Activated naive CD8-positive, alpha-beta T cell treated with anti-CD3 and anti-CD28 coated beads, Interleukin-2, amount 50 U/mL, for 24 hours (primary cell): ENCODE measurements at places on chromosomes 4 and X.

DNA sequence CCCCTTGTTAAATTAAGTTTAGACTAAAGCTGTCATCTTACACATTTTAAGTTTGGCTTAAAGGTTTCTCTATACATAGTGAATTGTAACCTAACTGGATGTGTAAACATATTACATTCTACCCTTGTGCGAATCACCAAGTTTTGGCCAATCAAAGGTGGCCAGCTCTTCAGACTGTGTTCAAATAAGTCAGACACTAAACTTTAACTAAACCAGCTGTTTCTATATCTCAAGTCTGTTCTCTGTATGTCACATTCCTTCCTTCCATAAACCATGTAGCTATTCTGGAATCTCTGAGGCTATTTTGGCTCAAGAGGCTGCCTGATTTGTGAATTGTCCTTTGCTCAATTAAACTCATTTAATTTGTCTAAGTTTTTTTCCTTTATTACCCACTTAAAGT lies 6.7 kb downstream of the SULT1B1 start:
- no peaks in the 10 kb centered on the region for H3K36me3 ChIP-seq
- H3K27ac ChIP-seq = no peak overlapping the region
- no peak overlapping the region for H3K4me3 ChIP-seq
- no peak for DNase-seq
- peaks cover 25% of the 10 kb centered on the region for H3K4me1 ChIP-seq

DNA sequence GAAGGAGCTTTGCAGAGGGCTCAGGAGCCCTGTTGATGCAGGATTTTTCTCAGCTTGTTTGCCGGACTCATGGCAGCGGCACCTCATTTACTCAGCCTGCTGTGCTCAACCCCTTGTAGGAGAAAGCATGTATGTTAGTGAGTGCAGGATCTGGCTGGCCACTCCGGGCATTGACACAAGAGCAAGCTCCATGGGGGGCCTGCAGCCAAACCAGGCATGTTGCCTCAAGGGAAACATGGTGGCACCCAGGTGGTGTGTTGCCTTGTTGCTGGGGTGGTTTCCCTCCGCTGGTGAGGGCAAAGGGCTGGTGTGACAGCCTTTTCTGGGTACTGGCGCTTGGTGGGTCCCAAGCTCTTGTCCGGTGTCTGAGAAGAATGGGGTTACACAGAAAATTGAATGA lies 189.3 kb upstream of the ANXA3 start:
- no peaks in the 10 kb centered on the region for H3K4me1 ChIP-seq
- H3K4me3 ChIP-seq = no peak overlapping the region
- no peak overlapping the region for H3K27ac ChIP-seq
- H3K27me3 ChIP-seq = peaks cover 14% of the 10 kb centered on the region

DNA sequence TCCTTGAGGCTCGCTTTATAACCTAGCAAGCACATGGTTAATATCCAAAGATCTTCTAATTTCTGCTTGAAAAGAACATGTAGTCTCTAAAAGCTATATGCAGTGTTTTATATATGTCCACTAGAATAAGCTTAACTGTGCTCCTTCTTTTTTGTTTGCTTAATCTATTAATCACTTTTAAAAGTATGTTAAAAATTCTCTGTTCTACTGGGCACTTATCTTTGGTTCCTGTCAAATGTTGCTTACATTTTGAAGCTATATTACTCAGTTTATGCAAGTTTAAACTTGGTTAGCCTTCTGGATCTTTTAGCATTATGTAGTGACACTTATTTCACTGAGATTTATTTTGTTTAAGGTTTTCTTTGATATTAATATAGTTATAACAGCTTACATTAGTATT lies 32.5 kb downstream of the MAOA start:
- H3K4me1 ChIP-seq = no peaks in the 10 kb centered on the region
- no peaks in the 10 kb centered on the region for H3K27me3 ChIP-seq
- DNase-seq = no peak
- H3K36me3 ChIP-seq = no peaks in the 10 kb centered on the region

- H3K27me3 ChIP-seq = no peaks in the 10 kb centered on the region
- H3K27ac ChIP-seq = no peak overlapping the region
- DNase-seq = no peak
- no peak overlapping the region for H3K4me3 ChIP-seq
- peaks cover 42% of the 10 kb centered on the region for H3K36me3 ChIP-seq
- no peaks in the 10 kb centered on the region for H3K4me1 ChIP-seq
Measured at GRCh38 chr4:107625391-107625902, 94.6 kb downstream of the PAPSS1 start.
